Retina (tissue), 1 donor: ENCODE measurements at places on chromosomes 5 and 9.

GRCh38 chr5:141605523-141606277 is 13.1 kb downstream of the DIAPH1 start:
- no peak for DNase-seq

DNA sequence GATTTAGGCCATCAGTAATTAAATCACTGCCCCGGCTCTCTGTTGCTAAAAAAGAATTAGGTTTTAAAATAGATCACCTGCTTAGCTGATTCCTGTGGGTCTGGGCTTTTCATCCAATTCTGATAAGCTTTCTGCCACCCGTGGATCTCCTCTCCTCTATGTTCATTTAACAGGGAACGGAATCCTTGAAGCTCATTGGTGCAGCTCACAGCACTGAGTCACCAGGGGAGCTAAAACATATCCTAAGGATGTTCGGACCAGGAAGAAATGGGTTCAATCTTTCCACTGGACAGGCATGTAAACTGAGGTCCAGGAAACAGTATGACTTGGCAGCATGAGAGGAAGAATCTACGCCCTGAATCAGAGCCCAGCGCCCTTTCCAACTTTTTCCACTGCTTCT is 267.1 kb upstream of the GRIA1 start:
- no peak for DNase-seq

DNA sequence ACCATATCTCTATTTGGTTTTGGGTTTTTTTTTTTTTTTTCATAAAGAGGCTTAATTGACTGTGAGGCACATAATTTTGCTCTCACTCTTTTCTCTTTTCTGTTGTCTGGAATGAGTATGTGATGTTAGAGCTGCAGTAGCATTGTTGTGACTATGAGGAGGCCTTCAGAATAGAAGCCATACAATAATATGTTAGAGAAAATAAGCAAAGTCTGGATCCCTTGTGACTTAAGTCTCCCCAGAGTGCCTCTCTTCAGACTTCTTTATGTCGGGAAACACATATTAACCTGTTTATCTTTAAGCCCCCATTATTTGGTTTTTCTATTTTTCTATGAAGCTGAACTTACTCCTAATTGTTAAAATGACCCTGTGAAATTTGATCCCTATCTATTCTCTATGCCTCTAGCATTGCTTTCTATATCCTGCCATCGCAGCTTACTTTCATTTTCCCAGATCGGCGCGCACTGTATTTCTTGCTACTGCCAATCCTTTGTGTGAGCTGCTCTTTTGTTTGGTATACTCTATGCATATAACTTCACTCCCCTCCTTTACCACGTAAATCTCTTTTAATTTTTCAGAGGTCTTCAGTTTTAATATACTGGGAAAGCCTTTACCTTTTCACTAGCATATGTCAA is 372.5 kb upstream of the KCNN2 start:
- DNase-seq, result no peak

GRCh38 chr9:96383165-96383942 is at the start of gene SLC35D2:
TSS of gene SLC35D2 (minus strand) at chr9:96383711. CDS start at chr9:96383634, 77 bp downstream.
- peak; percentile 67 for DNase-seq

GRCh38 chr9:90249094-90249493 is 393.5 kb downstream of the DIRAS2 start:
- no peak for DNase-seq

- no peak for DNase-seq
Observed at GRCh38 chr5:67725604-67726003, 490.0 kb upstream of the PIK3R1 start.
